ENCODE measurements at places on chromosomes 4 and X.

- DNase-seq, result no peak
These were observed 445.8 kb downstream of the CCSER1 start for GRCh38 chr4:90572996-90573395.

DNA sequence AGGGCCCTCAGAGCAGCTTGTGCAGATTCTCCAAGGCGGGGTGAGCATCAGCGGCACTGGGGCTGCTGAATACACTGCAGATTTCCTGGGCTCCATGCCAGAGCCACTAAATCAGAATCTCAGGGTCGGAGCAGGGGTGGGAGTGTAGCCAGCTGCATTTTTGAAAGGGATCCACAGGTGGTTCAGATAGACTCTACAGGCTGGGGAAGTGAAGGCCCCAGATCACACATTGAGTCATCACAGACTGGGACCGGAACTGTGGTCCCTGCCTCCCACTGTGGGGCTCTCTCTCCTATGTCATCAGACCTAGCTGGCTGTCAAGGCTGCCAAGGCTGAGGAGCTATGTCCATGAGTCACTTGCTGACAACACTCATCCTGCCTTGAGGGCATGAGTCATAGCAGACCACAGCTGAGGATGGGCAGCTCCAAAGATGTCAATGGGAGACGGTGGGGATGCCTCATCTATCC lies 162.3 kb upstream of the MAMLD1 start:
- peak; percentile 43 for DNase-seq

GRCh38 chrX:76109654-76110053 lies 63.2 kb upstream of the PBDC1 start:
- no peak for DNase-seq

DNA sequence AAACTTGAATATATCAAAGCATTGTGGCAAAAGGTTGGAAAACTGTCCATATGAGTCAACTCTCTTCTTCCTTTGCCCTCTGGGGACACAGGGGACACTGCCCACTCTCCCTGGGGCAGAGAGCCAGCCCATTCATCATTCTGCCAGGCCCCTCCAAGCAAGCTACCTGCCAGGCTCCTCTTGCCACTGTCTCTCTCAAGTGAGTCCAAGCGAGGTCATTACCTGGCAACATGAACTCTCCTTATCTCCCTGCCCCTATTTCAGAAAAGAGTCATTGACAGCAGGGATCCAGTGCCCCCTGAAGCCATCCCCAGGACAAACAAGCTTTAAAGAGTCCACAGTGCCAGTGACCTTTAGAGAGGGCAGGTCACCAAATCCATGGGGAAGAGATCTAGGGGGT lies 312.7 kb upstream of the PPARGC1A start:
- DNase-seq, result no peak

DNA sequence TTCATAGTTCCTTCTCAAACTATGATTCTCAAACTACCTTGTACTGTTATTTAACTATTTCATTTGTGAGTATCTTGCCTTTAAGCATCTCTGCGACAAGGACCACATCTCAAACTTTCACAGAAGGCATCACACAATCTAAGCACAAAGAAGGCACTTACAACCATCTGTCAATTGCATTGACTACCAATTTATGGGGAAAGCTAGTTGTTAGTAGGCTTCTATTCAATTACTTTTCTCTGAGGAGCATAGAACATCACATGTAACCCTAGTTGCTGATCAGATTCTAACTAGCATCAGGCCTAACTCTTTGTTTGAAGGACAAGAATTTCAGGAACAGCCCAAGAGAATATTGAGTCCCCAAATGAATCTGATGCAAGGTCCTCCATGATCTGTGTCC lies 74.9 kb downstream of the GPC3 start:
- DNase-seq, result no peak

- no peak for DNase-seq
These were observed 48.4 kb downstream of the TBC1D14 start for GRCh38 chr4:6957994-6958393.

GRCh38 chr4:18366892-18367291 lies 345.3 kb upstream of the LCORL start:
- DNase-seq, result no peak

- DNase-seq, result no peak
These were observed 1.3 kb upstream of the USP51 start for GRCh38 chrX:55490974-55491373.

DNA sequence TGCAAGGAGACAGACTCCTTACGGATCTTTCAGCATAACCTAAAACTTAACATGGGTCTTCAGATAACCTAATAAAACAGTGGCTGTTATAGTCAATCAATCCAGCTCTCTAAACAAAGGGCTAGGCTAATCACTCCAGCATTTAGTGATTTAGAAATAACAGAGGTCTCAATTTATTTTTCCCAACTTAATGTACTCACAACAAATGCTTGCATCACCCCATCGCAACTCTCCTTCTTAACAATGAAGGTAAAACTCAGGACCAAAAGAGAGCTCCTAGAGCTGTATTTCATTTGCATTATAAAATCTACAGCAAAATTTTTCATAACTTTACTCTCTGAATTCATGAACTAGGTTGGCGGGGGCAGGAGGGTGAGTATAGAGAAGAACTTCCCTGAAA lies 1.1 kb downstream of the LIN54 start:
- DNase-seq, result no peak

GRCh38 chr4:147096667-147097604 lies 151.3 kb upstream of the TTC29 start:
- no peak for DNase-seq

- DNase-seq, result no peak
These were observed 38.8 kb upstream of the TRPC5OS start for GRCh38 chrX:111837197-111837596.

GRCh38 chr4:85777908-85778631 lies 303.1 kb downstream of the ARHGAP24 start:
- DNase-seq, result no peak

All from mesothelial cell of epicardium (in vitro differentiated cells).